Activated CD4-positive, alpha-beta T cell treated with anti-CD3 and anti-CD28 coated beads, Interleukin-2, amount 10 ng/mL, durations not matched to agents 7 days and 5 days (primary cell): ENCODE measurements at places on chromosomes 2 and 18. TPM values are rescaled to one million over a fixed set of nuclear protein-coding genes. Genes with fewer than 3 reads are reported as not detected.

DNA sequence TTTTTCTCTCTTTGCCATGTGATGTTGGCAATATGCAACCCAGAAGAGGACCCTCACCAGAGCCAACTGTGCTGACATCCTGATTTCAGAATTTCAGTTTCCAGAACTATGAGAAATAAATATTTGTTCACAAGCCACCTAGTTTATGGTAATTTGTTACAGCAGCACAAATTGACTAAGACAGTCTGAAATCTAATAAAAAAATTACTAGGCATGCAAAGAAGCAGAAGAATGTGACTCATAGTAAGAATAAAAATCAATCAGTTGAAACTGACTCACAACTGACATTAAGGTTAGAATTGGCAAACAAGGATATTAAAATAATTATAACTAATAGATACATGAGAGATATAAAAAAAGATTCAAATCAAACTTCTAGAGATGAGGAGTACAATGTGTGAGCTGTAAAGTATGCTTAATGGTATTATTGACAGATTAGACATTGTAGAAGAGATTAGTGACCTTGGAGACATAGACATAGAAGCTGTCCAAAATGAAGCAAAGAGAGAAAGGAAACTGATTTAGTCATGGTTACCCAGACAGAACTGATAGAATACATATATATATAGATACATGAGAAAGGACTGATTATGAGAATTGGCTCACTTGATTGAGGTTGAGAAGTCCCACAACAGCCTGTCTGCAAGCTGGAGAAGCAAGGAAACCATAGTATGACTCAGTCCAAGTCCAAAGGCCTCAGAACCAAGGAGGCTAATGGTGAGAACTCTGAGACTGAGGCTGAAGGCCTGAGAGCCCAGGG is 27.8 kb upstream of the TTC39C start:
- peaks cover 27% of the 10 kb centered on the region for H3K4me1 ChIP-seq
- H3K4me3 ChIP-seq: no peak overlapping the region
- peaks cover 27% of the 10 kb centered on the region for H3K36me3 ChIP-seq
- no peaks in the 10 kb centered on the region for H3K27me3 ChIP-seq

DNA sequence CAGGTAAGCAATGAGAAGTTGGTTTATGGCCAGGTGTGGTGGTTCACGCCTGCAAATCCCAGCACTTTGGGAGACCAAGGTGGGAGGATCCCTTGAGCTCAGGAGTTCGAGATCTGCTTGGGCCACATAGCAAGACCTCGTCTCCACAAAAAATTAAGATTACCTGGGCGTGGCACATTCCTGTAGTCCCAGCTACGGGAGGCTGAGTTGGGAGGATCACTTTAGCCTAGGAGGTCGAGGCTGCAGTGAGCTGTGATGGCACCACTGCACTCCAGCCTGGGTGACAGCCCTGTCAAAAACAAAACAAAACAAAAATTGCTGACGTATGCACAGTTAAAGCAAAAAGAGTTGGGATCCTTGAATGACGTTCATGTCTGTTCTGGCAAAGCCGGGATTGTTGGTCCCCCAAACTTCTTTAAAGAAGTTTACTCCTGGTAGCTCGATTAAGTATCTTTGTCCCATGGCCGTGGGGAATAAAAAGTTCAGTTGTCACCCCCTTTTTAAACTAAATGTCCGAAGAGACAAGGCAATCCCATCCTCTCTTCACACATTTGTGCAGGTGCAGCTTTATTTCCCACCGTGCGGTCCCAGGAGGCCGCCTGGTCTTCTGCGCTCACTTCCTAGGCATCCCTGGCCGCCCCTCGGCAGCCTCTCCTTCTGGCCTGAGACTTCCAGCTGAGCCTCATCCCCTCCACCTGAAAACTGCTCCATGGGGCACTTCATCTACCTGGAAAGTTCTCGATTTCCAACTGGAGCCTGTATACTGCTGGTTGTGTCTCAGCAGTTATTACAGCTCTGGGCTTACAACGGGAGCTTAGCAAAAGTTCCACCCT is 762 bp upstream of the SPOPL start:
- H3K4me3 ChIP-seq: peak overlapping the region; percentile 97
- no peaks in the 10 kb centered on the region for H3K27me3 ChIP-seq
- H3K36me3 ChIP-seq: peaks cover 5% of the 10 kb centered on the region

DNA sequence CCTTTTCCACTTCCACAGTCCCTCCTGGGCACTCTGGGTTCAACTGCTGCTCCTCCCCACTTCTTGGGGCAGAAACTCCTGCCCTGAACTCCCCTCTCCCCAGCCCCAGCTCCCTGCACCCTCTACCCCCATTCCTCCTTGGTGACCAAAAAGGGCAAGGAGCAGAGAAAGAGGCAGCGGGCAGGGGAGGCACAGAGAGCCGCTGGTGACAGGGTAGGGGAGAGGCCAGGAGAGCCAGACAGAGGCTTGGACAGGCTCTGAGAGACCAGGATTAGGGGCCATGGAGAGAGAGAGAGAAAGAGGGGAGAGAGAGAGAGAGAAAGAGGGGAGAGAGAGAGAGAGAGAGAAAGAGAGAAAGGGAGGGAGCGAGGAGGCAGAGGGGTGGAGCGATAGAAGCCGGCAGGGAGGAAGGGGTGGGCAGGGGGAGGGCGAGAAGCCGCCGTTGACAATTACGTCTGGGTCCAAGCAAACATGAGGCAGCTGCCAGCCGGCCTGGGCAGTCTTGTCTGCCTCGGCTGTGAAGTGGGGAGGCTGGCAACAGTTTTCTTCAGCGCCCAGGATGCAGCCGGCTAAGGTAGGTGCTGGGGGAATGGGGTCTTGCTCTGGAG is at the start of gene KCNIP3:
KCNIP3 (plus strand) TSS at position 468 of the 608 bp plus-strand sequence; CDS start at position 560, 92 bp downstream.
- no peaks in the 10 kb centered on the region for H3K36me3 ChIP-seq
- H3K27me3 ChIP-seq: no peaks in the 10 kb centered on the region
- no peak within 1 kb of the TSS for H3K27ac ChIP-seq
- H3K4me1 ChIP-seq: no peaks in the 10 kb centered on the region
- no peak for DNase-seq
- H3K4me3 ChIP-seq: no peak within 1 kb of the TSS

DNA sequence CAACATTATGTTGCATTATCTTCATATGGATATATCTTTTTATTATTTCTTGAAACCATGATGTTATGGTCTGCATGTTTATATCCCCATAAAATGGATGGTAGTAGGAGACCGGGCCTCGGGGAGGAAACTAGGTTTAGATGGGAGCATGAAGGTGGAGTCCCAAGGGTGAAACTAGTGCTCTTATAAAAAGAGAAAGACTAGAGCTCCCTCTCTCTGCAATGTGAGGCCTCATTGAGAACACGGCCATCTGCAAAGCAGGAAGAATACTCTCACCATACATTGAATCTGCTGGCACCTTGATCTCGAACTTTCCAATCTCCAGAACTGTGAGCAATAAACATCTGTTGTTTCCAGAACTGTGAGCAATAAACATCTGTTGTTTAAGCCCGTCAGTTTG is 64.0 kb downstream of the NXPH2 start:
- no peak for DNase-seq
- no peak overlapping the region for H3K4me3 ChIP-seq
- no peak overlapping the region for H3K27ac ChIP-seq
- H3K4me1 ChIP-seq: no peaks in the 10 kb centered on the region
- no peaks in the 10 kb centered on the region for H3K27me3 ChIP-seq

GRCh38 chr2:227460070-227460485 is 11.9 kb upstream of the AGFG1 start:
- H3K27ac ChIP-seq: peak overlapping the region; percentile 77
- no peaks in the 10 kb centered on the region for H3K36me3 ChIP-seq
- no peaks in the 10 kb centered on the region for H3K27me3 ChIP-seq
- peak overlapping the region; percentile 6 for H3K4me3 ChIP-seq
- peaks cover 59% of the 10 kb centered on the region for H3K4me1 ChIP-seq

GRCh38 chr18:11095674-11096293 is 53.6 kb downstream of the PIEZO2 start:
- no peaks in the 10 kb centered on the region for H3K27me3 ChIP-seq
- no peak overlapping the region for H3K4me3 ChIP-seq
- H3K27ac ChIP-seq: no peak overlapping the region
- no peaks in the 10 kb centered on the region for H3K4me1 ChIP-seq
- no peaks in the 10 kb centered on the region for H3K36me3 ChIP-seq
- no peak for DNase-seq

GRCh38 chr2:145431181-145431951 is 911.4 kb upstream of the ZEB2 start:
- H3K4me1 ChIP-seq: no peaks in the 10 kb centered on the region
- H3K27ac ChIP-seq: no peak overlapping the region
- H3K4me3 ChIP-seq: no peak overlapping the region
- H3K36me3 ChIP-seq: no peaks in the 10 kb centered on the region

- DNase-seq: no peak
- peaks cover 50% of the 10 kb centered on the region for H3K27me3 ChIP-seq
- H3K27ac ChIP-seq: no peak overlapping the region
Observed at GRCh38 chr2:175001566-175001965, 3.6 kb downstream of the CHN1 start.

DNA sequence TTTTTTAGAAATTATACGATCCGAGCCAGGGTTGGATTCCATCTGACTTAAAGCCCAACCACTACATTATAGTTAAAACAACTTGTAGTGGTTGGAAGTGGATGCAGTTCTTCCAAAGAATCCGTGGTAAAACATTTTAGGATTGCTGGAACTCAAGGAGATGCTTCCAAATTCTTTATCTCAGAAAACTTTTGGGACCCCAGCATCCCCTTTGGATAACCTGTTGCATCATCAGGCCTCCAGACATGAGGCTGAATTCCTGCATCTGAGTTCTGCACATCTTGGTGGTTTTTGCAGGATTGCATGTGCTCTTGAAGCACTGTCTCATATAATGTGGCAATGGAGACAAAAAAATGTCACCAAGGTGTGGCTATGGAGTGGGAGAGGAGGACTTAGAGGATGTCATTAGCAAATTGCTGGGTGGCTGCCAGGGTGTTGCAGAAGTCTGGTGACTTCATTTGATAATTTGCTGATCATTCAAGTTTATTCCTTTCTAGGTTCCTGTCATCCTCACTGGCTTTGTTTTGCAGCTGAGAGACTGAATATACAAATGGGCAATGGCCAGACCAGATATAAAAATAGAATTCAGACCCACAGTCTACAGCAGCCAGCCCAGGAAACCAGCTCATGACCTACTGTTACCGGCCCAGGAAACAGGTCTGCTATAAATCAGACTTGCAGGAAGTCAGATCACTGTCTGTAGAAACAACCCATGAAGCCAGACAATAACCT is 207.7 kb downstream of the BCL2 start:
- peaks cover 23% of the 10 kb centered on the region for H3K27me3 ChIP-seq
- H3K36me3 ChIP-seq: peaks cover 12% of the 10 kb centered on the region
- no peak for DNase-seq
- H3K4me1 ChIP-seq: peaks cover 32% of the 10 kb centered on the region

DNA sequence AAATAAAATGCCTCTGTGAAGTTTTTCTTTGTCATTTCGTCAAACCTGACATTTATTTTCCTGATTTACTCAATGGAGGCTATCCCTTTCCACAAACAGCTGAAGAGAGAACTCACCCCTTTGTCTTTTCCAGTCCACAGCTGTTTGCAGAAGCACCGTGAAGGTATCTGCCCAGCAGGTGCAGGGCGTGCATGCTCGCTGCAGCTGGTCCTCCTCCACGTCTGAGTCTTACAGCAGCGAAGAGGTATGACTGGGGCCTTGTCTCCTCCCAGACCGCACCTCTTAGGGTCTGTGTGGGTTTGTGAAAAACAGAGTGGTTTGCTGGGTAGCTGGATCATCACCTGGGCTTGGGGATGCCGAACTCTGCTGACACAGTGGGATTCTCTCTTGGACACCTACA is 9.7 kb downstream of the SPP2 start:
- peaks cover 31% of the 10 kb centered on the region for H3K27me3 ChIP-seq
- DNase-seq: no peak
- no peak overlapping the region for H3K4me3 ChIP-seq
- H3K4me1 ChIP-seq: no peaks in the 10 kb centered on the region
- H3K36me3 ChIP-seq: no peaks in the 10 kb centered on the region

- no peaks in the 10 kb centered on the region for H3K36me3 ChIP-seq
- DNase-seq: no peak
- H3K27me3 ChIP-seq: peaks cover 58% of the 10 kb centered on the region
- H3K4me3 ChIP-seq: no peak within 1 kb of the TSS
Observed at GRCh38 chr2:149038442-149039212, at the start of gene LYPD6B. TSS of gene LYPD6B (plus strand) at chr2:149038699. CDS start at chr2:149130949, 92,250 bp downstream.

DNA sequence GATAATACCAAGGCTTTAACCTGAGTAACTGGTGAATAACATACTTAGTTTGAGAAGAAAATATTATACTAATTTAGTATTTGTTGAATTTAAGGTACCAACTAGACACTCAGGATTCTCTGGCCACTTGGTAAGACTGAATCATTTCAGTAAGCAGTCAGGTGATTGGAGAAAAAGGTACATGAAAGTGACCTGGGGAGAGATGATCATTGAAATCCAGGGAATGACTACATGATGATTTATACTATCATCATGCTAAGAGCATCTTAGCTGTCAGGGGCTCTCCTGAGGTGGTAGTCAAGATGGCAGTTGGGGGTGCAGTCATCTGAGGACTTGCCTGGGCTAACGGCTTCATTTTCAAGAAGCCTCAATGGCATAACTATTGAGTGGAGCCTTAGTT is 571.2 kb upstream of the ACVR2A start:
- peaks cover 4% of the 10 kb centered on the region for H3K27me3 ChIP-seq
- peaks cover 12% of the 10 kb centered on the region for H3K36me3 ChIP-seq
- no peak overlapping the region for H3K27ac ChIP-seq
- no peak overlapping the region for H3K4me3 ChIP-seq
- DNase-seq: no peak
- H3K4me1 ChIP-seq: peaks cover 1% of the 10 kb centered on the region

GRCh38 chr18:75047240-75047961 is 161.5 kb downstream of the PTGR3 start:
- H3K4me1 ChIP-seq: no peaks in the 10 kb centered on the region
- no peak overlapping the region for H3K4me3 ChIP-seq
- no peak overlapping the region for H3K27ac ChIP-seq
- no peak for DNase-seq

DNA sequence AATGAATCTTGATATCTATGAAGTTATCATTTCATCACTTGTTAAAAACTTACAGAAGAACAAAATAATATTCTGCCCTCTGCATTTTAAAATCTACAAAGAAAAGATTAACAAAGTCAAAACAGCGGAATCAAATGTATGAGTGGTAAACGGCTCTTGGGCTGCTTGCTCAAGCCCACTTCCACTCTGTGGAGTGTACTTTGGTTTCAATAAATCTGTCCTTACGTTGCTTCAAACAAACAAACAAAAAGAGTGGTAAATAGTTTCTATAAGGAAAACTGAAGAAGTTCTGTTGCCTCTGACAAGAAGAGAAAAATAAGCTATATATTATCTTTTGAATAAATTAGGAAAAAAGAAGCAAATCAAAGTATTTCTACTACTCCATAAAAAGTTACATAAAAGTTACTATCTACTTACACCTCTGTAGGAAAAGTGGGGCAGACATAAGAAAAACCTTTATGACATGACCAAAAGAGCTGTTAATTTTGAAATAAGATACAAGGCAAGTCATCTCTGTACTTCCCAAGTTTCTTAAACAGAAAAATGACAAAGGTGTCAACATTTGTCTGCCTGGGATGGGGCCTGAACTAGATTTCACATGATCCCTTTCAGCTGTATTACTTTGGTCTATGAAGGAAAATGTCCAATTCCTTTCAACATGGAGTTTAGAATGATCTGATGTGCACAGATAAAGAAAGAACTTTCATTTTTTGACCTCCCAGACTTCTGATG is 56.5 kb downstream of the MGAT4A start:
- H3K36me3 ChIP-seq: peaks cover 74% of the 10 kb centered on the region
- H3K27ac ChIP-seq: no peak overlapping the region
- H3K4me1 ChIP-seq: peaks cover 29% of the 10 kb centered on the region
- DNase-seq: no peak
- no peaks in the 10 kb centered on the region for H3K27me3 ChIP-seq

ADGRF3 gene
- 6.5 TPM for total RNA-seq

NGEF gene
- not detected for total RNA-seq

ACMSD gene
- total RNA-seq: not detected

CRIM1 gene
- 1.8 TPM for total RNA-seq

CD226 gene
- 113 TPM for total RNA-seq

RPL37A gene
- total RNA-seq: 2,348 TPM

SLC30A3 gene
- 0.23 TPM for total RNA-seq

ELMOD3 gene
- 19.4 TPM for total RNA-seq

UCN gene
- total RNA-seq: 2.8 TPM

C2orf81 gene
- total RNA-seq: 3.0 TPM
